ENCODE measurements at places on chromosomes 12 and 14.
A peak's percentile ranks its signal among the peaks of the same experiment; 100 is the strongest.

DNA sequence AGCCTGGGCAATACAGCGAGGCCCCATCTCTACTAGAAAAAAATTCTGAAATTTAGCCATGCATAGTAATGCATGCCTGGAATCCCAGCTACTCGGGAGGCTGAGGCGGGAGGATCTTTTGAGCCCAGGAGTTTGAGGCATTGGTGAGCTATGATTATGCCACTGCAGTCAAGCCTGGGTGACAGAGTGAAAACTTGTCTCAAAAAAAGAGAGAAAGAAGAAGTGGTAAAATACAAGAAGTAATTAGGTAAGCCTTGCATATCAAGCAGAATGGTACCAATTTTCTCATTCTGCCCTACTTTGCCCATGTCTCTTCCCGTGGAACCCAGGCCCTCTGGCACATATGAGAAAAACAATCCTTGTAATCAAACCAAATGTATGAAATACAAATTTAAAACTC, 70.7 kb downstream of the SUSD6 start:
- DNase-seq: peak; percentile 33

DNA sequence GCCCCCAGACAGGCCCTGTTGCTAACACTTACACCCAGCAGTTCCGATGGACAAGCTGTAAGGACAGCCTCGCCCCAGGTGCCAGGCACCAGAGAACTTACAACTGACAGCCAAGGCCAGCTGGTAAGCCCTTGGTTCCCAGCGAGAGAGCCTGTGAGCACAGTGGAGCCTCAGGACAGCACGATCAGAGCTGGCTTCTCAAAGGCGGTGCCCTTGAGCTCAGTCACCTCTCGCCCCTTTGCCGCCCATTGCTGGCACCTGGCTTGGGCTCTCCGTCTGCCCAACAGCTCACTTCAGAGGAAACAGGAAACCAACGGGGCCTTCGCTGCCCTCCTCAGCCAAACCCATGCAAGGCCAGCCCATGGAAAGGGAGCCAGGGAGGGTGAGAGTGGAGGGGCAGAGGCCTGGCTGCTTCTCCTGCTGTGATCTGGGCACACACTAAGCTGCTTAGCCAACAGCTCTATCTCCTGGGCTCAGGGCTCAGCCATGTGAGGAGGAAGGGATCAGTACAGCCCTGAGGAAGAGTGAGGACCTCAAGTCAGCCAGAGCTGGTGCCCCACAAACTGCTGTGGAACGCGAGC, 98.5 kb downstream of the SINHCAF start:
- no peak for DNase-seq

DNA sequence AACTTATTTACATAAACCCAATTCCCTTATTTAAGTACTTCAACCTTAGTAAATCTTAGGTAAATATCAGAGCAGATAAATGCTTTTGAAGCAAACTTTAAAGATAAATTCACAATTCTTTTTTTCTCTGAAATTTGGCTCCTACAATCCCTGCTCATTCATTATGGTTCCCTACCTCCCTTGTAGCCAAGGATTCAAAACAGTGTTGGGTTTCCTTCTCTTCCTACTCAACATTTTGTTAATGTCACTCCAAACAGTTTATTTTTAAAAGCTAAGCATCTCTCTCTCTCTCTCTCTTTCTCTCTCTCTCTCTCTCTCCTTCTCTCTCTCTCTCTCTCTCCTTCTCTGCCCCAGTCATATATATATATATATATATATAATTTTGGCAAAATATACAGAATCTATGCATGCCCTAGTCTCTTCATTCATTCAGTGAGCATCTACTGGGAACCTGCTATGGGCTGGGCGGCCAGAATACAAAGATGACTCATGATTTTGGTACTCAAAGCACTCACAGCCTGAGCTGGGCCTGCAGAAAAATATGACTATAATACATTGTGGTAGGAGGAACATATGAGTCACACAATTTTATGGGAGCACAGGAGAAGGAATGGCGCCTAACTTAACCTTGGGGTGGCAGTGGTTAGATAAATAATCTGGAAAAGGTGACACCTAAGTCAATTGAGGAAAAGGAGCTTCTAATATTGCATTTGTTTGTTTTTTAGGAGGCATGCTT, 123.7 kb upstream of the DHRS4 start:
- DNase-seq: peak; percentile 39

GRCh38 chr14:84027351-84027750, 1502.6 kb upstream of the FLRT2 start:
- DNase-seq: no peak

DNA sequence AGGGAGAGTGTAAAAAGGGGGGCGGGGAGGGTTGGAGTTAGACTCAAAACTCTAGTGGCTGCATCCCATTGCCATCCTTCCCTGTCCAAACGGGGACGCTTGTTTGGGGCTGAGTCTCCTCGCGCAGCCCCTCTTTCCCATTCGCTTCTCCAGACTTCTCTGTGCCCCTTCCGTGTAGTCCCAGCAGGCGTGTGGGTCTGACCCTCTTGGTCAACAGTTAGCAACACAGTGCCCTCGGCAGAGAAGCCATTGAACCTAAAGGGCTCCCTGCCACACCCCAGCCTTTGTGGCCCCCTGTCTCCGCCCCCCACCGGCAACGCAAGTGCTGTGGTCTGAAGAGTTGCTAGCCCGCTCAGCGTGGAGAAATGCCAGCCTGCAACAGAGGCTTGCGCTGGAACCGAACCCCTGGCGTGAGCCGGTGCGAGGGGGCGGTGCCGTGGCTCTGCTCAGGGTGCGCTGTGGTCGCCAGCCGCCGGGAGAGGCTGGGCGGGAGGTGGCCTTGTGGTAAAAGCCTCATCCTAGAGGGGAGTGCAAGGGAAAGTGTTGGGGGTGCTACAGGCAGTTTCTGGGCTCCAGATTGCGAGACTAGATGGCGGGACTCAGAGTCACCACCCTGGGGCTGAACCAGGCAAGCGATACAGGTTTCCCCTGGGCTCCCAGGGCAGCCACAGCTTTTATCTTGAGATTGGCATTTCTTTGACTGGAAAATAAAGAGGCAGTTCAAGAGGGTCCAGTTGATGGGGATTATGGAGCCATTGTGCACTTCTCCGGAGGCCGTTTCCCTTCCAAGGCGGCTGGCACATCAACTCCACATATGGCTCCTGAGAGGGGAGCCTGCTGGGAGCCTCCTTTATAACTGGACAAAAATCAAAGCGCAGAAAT, 2.1 kb downstream of the PLXNC1 start:
- DNase-seq: no peak

DNA sequence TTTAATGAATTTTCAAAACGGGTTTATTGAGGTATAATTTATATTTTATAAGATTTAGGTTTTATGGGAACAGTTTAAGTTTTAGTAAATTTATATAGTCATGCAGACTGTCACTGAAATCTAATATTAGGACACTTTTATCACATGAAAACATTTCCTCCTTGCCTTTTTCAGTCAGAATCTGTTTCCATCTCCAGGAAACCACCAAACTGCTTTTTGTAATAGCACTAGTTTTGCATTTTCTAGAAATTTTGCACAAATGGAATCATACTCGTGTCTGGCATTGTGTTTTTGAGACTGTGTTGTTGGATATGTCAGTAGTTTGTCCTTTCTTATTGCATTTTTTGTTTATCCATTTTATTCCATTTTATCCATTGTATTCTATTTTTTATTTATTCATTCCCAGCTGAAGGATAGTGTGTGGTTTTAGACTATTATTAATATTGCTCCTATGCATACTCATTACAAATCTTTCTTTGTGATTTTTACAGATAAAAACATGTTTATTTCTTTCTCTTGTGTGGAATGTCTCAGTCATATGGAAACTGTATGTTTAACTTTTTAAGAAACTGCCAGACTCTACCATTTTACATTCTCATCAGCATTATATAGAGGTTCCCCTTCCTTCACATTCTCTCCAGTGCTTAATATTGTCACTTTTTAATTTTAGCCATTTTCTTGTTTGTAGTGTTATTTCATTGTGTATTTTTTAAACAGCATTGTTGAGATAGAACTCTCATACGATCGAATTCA, 26.5 kb downstream of the PALS1 start:
- no peak for DNase-seq

- no peak for DNase-seq
These were observed 13.3 kb downstream of the RAP1B start for GRCh38 chr12:68623984-68624383.

GRCh38 chr14:35940291-35940690, 114.2 kb downstream of the BRMS1L start:
- no peak for DNase-seq

- no peak for DNase-seq
These were observed 8.8 kb upstream of the LRRK2 start for GRCh38 chr12:40215982-40216381.

DNA sequence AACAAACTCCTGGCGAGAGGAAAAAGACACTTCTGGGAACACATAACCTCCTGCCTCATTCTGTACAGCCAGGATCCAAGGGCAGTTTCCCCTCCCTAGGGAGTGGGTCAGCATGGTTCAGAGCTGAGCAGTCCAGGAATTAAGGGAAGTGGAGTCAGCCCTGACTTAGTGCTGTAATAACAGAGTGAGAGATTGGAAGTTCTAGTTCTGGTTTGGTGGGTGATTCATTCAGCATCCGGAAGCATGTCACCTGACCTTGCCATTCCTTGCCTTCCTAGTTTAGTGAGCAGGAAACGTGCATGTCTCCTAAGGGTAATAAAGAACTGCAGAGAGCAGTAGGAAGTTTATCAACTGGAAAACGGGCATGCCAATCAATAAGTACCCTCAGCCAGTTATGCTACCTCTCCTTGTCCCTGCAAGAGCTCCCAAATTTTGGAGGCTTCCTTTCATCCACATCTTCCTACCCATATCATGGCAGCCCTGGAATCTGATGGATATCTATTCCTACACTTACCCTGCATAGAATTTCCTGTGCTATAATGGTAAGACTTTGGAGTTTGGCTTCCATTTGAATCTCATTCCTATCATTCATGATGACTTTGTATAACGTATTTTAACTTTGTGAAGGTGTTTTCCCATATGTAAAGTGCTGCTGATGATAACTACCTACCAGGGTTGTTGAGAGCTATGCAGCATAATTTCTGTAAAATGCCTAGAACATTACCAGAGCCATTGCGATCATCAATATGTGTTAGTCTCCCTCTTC, 28.5 kb upstream of the MAGOHB start:
- no peak for DNase-seq

- no peak for DNase-seq
These were observed 781.9 kb downstream of the VRK1 start for GRCh38 chr14:97578982-97579548.

DNA sequence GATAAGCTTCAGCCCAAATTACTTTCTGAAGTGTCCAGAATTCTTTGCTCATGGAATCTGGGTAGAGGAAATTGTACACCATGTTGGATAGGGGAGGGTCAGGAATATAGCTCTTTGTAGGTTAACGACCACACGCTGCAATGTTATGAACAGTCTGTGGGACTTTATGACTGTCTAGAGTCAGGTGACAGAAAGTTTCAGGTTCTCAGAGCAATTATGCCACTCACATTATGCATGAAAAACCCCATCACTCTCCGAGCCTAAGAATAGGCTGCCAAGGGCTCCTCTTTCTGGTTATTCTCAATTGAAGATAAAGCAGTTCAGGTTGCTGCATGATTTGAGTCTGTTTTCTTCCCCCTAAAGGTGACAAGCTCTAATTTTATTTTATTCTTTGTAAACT, 430.9 kb downstream of the ATP23 start:
- no peak for DNase-seq

DNA sequence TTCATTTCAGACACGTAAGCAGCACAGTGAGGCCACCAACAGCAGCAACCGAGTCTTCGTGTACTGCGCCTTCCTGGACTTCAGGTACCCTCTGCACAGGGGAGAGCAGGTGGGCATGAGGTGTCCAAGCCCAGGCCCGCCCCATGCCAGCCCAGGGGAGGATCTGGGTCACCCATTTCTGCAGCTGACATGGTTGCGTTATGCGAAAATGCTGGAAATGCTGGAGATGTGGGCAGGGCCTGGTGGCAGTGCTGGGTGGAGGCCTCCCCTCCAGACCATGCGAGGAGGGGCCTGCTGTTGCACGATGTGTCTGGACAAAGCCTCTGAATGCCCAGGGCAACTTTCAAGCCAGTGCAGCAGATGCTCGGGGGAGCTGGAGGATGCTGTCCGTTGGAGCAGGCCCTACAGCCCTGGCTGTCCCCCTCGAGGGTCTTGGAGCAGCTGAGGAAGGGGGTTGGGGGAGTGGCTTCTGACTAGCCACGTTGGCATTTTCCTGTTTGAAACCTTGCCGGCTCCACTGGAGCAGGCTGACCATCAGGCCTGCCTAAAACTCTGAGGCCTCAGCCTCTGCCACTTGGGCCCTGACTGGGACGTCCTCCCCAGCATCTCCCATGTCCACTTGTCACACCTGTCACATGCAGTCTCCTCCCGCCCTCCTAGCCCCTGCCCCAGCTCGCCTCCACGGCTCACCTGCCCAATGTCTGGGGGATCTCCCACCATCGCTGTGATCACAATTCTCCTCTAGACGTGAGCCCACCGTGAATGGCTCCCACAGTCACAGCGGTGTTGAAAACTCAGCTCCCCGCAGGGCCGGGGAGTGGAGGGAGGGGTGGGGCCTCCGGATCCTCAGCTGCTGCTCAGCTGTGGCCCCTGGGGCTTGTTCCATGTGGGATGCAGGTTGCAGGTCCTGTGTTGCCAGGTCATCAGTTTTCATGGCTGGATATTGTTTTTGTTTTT, 123.4 kb downstream of the ADGRD1 start:
- no peak for DNase-seq

DNA sequence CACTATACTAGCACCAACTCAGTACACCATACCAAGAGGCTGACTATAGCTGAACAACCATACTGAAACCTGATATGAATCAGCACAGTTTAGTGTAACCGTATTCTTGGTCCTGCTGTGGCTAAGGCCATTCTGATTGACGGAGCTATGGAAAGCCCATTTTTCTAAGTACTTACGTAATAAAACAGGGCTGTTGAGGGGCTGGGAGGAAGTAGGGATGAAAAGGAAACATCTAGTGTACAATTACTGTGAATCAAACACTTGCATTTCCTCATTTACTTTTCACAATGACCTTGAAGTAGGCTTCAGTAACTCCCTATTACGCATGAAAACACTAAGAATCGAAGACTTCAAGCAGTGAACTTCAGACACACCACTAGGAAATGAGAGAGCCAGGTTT, 198.2 kb downstream of the BTG1 start:
- peak; percentile 55 for DNase-seq

DNA sequence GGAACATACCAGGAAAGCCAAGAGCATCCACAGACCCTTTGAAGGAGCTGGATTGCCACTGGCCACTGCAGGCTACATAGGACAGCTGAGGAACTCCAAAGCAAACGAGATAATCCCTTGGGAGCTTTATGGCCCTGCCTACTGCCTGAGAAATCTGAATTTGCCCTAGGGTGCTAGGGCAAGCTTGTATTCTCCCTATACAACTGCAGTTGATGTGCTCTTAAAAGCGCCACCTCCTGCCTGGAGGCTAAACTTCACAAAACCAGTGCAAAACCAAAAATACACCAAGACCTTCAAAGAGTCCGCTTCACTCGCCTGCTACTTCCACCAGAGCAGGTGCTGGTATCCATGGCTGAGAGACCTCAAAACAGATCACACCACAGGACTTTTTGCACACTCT, 99.6 kb upstream of the KRR1 start:
- DNase-seq: no peak

- DNase-seq: peak; percentile 99
These were observed 9.2 kb upstream of the LBHD2 start for GRCh38 chr14:103074729-103075367.

Data from inflammatory macrophage (primary cell).